ENCODE measurements at places on chromosomes 6 and 20.
A peak's percentile ranks its signal among the peaks of the same experiment; 100 is the strongest.

DNA sequence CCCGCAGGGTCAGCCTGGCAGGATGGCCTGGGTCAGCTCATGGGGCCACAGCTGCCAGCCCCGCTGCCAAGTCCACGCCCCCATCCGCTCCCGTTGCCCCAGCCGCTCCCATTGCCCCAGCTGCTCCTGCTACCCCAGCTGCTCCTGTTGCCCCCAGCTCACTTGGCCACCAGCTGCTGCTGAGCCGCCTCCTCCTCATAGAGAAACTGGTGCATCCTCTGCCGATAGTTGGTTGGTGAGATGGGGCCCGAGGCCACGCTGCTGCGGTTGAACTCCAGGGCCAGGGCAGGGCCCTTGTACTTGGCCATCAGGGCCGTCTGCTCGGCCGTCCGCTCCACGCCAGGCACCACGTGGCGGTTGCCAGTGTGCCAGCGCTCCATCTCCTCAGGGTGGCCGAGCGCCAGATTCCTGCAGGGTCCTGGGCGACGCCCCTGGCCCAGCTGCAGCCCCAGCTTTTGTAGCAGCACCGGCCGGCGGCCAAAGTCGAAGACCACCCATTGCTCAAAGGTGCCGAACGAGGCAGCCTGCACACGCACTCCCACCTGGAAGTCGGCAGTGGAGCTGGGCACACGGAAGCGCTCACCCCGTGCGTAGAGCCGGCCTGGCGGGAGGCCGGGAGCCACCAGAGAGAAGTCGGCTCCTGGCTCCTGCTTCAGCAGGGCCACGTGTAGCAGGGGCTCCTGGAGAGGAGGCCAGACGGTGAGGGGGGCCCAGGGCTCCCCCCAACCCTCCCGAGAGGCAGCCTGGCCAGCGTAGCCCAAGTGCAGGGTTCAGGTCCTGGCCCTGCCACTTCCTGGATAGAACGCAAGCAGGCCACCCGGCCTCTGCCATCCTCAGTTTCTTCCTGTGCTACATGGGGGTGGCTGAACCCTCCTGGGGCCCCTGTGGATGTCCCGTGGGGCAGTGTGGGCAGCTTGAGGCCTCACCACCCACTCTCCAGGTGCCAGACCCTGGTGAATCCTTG lies 4.8 kb downstream of the HELZ2 start:
- DNase-seq, result no peak

GRCh38 chr20:38061109-38061508 lies 27.6 kb downstream of the RPRD1B start:
- DNase-seq, result peak; percentile 33

GRCh38 chr6:73542891-73543290 lies 22.1 kb upstream of the EEF1A1 start:
- no peak for DNase-seq

DNA sequence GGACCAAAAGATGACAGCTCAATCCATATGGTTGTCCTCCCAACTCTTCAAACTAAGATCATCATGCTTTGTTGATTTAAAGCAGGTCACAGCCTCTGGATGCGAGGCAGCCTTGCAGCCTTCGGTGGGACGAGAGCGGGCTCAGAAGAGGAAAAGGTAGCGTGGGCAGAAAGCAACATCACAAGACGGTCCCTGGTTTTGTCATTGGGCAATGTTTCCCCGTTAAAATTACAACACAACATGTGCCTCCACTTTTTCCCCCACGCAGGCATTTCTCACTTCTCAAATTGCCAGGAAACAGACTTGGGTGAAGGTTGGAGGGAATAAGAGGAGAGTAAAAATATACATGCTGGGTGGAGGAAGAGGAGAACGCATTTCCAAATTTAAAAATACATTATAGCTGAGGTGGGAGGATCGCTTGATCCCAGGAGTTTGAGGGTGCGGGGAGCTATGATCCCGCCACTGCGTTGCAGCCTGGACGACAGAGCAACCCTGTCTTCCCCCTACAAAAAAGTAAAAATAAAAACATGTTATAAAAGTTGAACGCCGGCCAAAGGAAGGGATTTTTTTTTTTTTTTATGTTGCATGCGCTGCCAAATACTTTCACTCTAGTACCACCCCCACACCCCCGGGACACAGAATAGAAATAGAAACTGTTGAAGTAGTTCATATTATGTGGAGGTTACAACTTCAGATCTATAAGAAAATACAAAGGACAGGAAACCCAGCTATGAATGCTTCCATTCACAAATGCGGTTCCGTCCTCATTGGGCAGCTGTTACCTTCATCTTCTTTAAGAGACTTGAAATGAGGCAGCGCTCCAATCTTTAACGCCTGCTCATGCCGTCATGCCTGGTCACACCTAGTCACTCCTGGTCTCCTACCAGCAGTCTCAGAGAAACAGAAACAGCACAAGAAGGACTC lies 13.9 kb upstream of the NAA20 start:
- peak; percentile 62 for DNase-seq

DNA sequence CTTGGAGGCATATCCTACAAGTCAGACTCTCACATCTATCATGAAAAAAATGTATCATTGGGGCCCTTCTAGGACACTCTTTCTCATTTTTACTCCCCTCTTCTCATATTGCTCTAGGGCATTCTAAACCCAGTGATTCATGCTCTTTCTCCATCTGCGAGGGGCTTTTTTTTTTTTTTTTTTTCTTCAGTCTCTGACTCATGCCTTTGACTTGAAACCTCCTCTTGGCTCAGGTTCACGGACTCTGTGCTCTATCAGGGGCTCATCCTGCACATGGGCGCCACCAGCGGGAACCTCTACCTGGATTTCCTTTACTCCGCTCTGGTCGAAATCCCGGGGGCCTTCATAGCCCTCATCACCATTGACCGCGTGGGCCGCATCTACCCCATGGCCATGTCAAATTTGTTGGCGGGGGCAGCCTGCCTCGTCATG lies 17.8 kb downstream of the SLC22A1 start:
- DNase-seq, result no peak

DNA sequence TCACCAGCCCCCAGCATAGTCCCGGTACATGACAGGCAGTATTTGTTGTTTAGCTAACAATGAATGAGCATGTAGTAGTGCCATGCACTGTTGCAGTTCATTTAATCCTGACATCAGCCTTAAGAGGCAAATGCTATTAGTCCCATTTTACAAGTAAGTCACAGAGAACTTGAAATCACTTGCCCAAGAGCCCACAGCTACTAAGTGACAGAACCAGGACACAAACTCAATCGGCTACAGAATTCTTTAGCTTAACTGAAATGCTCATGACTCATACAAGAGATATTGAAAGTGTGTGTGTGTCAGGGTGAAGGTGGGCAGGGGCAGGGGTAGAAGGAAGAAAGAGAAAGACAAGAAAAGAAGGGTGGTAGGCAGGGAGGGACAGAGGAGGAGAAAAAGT lies 52.7 kb downstream of the UNC5CL start:
- no peak for DNase-seq

- no peak for DNase-seq
Measured at GRCh38 chr6:6883011-6883410, 224.8 kb upstream of the RREB1 start.

- no peak for DNase-seq
Measured at GRCh38 chr6:148452876-148453275, 110.2 kb downstream of the SASH1 start.

- DNase-seq, result no peak
Measured at GRCh38 chr6:130882370-130882769, 55.2 kb downstream of the SMLR1 start.

DNA sequence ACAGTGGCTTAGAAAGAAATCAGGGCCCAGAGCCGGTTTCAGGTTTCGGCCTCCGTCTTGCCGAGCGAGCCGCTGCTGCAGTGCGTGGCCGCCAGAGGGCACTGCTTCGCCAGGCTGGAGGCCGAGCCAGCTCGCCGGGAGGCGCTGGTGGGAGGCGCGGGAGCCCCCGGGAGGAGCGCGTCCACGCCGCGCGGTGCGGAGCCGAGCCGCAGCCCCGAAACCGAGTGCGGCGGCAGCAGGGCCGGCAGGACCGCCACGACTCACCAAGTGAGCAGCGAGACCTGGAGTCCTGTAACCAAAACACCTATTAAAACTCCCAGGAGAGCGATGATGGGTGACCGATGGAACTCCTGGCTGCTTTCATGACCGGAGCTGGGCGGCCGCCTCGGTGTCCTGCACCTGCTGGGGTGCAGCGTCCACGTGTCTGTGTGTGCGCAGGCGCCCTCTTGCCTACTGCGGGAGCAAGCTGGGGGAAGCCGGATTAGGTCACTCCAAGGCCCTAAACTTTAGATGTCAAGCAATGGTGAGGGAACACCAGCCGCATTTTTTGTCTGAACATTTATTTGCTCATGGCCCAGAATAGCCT lies 186.9 kb upstream of the UST start:
- peak; percentile 46 for DNase-seq

DNA sequence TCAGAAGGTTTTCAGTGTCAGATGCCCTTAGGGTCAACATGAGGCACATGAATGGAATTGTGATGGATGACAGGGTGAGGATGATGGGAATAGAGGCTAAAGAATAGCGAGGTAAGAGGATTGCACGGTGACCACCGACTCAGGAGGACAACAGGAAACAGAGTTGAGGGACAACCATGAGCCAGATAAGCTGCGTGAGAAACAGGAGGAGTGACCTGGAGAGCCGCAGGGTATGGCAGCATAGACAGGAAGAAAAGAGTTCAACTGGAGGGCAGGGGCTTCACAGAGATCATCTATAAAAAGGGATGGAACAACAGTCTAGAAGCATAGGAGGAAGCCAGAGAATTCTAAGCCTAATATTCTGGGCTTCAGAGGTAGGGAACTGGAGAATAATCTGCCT lies 84.7 kb upstream of the ENPP5 start:
- DNase-seq, result no peak

DNA sequence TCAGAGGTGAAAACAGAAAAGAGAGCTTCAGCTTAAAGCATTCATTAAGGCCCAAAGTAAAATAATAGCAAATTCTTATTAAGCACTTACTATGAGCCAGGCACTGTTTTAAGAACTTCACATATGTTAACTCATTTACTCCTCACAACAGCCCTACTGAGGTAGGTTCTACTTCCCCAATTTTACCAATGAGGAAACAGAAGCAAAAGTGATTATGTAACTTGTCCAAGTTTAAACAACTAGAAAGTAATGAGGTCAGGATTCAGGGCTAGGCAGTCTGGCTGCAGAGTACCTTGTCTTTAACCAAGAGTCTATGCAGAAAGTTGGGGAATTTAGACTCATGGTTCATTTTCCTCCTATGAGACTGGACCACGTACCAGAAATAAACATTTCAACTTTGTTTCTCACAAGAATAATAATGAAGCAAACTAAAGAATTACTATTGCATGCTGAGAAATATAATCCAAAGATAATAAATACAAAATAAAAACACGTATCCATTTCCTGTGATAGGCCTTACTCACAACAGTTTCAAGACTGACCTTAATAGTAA lies 3.8 kb downstream of the COL21A1 start:
- DNase-seq, result no peak

GRCh38 chr6:134983823-134984222 lies 33.9 kb upstream of the ALDH8A1 start:
- DNase-seq, result no peak

DNA sequence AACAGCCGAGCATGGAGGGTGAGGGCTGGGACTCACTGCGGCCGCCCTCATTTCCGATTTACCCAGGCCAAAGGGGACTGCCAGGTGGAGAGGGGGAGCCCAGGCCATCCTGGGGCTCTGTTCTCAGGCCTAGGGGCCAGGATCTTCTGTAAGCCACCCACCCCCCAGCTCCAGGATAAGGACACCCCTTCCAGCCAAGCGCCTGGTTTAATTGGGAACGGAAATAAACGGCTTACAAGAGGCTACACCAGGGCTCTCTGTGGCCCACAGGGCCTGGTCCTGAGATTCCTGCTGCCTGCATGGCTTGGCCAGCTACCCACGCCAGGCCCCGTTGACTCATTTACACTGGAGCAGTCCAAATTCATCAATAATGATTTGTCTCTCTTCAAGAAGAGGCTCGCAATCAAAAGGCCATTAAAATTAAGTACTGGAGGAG lies 68.1 kb upstream of the TOP1 start:
- DNase-seq, result no peak

DNA sequence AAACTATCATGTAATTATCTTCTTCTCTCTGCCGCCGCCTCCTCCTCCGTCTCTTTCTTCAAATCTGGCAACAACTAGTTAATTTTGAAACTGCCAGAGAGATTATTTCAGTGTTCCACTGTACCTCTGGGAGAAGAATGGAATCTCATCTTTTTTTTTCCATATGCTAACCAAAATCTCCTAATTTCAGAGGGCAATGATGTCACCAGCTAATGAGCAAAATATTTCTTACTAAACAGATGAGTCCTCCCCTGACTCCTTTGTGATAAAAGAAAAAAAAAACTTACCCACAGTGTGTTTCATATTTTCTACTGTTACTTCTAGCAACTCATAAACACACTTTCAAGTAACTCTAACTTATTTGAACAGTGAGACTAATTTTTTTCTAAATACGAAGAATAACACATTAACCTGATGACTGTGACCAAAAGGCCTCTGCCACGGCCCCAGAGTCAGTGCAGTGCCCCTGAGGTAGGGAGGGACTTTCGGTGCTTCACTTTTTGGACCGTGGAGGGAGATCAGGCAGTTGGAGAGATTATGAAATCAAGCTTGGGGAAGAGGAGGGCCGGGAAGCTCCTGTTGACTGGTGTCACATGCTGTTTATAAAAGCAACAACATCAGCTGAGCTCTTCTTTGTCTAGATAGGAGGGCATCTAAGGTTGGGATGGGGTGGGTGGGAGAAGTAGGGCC lies 159.6 kb downstream of the SASH1 start:
- no peak for DNase-seq

GRCh38 chr6:145012039-145012662 lies 723.2 kb downstream of the EPM2A start:
- no peak for DNase-seq

- no peak for DNase-seq
Measured at GRCh38 chr6:129499843-129500219, 210.1 kb downstream of the ARHGAP18 start.

- no peak for DNase-seq
Measured at GRCh38 chr20:44800391-44801046, 9.8 kb downstream of the RIMS4 start.

DNA sequence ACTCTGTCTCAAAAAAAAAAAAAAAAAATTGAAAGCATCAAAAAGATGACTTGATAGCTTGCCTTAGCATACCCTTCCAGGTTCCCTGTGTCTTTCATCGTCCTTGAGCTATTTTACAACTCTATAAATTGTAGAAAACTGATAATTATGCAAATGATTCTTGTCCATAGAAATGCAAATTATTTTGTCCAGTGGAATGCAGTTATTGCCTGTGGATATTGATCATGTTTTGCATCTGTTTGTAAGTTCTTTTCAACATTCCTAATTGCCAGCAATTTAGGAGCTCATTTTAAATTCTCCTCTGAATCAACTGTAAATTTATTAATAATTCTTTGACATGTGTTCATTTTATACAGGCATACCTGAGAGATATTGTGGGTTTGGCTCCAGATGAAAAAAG lies 7.1 kb upstream of the ATP9A start:
- no peak for DNase-seq
